AG20443 (cell line): ENCODE measurements at places on chromosomes 4 and X.

GRCh38 chr4:73841243-73841925, 4.9 kb downstream of the CXCL6 start:
- DNase-seq, result no peak

DNA sequence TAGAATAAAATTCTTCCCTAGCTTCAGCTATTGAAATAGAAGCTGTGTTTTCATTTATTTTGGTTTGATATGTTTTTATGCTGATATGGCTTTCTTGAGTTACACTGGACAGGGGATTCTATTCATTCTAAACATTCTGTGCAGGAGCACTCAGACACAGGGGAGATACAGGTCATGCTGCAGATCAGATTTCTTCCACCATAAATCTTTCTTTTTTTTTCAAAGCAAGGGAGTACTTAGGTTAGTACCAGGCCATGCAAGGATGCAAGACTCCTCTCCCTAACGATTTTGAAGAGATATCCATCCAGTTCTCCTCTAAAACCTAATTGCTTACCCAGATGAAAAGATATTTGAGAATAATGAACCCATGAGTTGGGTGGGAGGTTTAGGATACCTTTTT, 21.4 kb downstream of the ETDC start:
- no peak for DNase-seq

DNA sequence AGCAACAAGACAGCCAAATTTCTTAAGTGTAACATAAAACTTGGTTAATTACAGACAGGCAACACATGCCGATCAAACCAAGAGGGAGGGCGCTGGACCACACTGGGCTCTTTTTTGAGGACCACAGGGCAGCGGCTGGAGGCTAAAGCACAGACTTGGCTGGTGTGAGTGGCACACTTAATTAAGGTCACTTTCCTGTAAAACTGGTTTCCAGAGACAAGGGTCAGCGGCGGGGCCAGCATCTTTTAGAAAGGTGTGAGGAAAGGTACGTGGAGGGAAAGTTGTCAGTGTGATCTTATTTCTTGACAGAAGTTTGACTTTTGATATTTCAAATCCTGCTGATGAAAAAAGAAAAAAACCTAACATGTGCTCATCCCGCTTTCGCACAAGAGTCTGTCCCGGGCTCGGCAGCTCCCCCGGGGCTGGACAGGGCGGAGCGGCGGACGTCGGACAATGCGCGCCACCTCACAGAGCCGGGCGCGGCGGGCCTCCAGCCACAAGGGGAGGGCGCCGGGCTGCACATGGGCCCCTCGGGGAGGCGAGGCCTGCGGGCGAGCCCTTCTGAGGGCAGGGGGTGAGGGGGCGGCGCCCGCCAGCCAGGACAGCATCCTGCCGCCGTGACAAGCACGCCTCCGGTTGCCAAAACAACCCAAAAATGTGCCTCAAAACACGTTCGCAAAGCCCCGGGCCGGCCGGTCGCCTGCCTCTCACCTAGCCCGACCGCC, 660 bp upstream of the HSPA4L start:
- DNase-seq, result peak; percentile 79

DNA sequence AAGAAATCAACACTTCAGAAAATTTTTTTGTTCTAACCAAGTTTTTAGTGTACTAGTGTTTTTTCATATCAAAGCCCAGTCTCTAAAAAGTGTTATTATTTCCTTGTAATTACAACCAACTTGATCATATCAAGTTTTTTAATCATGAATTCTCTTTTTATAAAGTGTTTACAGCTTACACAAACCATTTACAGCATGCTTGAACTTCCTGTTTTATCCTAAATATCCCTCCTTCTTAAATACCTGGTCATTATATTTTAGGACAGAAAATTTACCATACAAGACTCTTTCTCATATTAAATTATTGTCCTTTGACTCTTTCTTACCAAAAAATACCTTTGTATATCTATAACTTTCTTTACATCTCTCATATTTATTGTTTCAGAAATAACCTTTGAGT, 89.4 kb upstream of the NPY2R start:
- DNase-seq, result no peak

DNA sequence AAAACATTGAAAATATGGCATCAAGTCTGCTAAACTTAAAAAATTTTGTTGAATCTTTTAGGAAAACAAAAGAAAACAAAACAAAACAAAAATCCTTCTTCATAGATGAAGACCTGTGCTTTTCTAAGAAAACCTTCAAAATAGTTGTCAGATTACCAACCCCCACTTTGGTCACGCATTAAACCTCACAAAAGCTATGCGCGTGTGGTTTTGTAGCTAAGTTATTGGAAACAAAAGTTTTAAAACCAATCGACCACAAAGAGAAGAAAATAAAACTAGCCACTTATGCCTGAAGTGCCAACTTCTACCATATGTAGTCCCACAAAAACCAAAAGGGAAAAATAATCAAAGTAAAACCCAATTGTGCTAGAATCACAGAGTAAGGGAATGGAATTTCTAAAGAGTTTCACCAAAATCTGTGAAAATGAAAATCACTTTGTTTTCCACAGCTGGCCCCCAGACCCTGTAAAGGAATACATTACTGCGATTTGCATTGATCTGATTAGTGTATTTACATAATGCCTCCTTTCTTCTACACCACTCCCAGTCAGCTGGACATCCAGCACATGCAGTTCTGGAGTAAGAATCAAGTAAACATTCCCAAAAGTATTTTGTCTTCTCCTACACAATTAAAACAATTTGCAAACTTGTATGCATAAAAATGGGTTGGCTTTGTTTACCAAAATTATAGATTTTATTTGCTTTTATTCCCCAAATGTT, 330.1 kb upstream of the DKK2 start:
- no peak for DNase-seq

GRCh38 chrX:48924270-48924669, 5.4 kb upstream of the PIM2 start:
- DNase-seq, result no peak

DNA sequence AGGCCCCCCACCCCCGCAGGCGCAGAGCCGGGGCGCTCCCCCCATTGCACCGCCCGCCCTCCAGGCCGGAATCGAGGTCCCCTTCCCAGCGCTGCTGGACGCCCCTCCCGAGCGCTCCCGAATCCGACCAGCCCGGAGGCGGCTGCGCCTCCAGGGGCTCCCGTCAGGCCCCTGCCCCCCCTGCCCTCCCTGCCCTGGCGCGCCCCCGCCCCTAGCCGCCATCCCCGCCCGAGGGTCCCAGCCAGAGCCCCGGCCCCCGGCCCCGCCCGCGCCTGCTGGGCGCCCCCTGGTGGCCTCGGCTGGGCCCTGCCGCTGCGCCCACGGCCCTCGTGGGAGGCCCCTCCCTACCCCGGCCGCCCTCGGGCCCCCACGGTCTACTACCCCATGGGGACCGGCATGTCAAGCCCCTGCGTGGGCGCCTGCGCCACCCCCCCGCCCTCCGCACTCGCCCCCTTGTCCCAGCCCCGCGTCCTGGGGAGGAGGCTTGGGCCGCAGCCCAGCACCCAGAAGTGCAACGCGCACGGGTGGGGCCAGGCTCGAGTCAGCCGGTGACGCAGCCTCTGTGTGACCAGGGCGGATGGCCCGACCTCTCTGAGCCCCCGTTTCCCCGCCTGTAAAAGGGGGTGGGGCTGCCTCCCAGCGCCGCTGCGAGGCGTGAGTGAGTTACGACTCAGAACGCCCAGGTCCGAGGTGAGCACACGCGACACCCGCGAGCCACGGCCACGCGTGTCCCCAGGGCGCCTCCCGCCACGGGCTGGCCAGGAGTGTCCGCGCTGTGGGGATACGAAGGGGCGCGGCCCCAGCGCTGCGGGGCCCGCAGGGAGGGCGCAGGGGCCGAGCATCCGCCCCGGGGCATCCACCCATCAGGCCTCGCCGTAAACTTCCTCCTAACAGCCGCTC, 104.9 kb downstream of the FAM53A start:
- DNase-seq, result peak; percentile 92

GRCh38 chr4:173025131-173025530, 143.5 kb upstream of the GALNT7 start:
- peak; percentile 66 for DNase-seq

DNA sequence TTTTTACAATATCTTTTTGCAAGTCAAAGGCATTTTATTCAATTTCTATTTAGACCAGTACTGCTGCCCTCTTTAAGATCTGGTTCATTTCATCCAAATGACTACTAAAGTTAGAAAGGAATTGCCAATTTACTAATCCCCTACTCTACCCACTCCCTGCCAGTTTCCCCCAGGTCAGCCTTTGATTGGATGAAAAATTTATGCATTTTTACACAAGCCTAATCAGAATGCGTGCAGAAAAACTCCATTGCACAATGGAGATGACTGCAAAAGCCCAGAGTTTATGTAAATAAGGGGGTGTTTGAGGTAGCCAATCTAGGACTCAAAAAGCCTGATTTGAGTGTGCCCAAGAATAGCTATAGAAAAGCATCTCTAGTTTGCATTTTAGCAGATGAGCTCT, 310.6 kb downstream of the PABPC4L start:
- DNase-seq, result no peak

DNA sequence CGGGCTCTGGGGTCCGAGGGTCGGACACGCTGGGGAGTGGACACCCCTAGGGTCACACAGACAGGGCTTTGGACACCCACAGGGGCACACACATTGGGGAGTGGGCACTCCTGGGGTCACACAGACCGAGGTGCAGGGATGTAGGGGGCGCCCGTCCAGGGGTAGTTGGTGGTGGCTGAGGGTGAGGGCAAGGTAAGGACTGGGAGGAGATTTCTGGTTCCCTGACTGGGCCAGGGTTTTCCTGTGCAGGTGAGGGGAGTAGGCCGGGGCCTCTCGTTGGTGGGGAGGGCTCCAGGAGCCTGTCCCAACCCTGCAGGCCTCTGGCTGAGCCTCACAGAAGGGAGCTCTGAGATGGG, 21.9 kb upstream of the WDR45 start:
- no peak for DNase-seq

DNA sequence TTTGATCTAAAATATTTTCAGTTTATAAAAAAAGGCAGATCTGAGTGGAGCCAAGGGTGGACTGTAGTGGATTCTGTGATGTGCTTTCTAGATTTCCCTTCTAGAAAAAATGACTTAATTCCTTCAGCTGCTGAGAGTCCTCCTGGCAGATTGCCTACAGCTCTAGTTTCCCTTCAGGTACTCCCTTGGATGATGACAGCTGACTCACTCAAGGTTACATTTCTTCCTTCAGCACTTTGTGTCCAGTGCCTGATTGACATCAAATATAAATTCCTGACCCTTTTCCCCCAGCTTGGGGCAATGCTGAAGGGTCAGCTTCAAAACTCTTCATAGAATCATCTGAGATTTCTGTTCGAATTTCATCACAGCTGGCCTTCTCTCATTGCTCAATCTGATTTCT, 161.7 kb downstream of the EMCN start:
- no peak for DNase-seq

DNA sequence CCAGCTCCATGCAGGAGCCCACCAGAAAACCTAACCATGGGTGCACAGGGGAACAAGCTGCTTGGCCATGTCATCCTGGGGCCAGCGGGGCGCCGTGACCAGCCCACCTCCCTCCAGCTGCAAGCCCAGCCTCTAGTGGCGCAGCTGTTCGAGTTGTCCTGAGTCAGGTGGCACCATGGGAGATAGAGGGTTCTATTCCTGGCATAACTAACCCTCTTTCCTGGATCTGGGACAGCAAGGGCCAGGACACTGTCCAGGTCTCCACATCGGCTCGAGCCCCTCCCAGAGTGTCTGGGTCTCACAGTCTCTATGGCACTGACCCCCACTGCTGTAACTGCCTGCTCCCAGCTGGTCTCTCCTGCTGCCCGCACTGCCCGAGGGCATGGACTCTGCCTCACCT, 16.7 kb downstream of the ABLIM2 start:
- no peak for DNase-seq

DNA sequence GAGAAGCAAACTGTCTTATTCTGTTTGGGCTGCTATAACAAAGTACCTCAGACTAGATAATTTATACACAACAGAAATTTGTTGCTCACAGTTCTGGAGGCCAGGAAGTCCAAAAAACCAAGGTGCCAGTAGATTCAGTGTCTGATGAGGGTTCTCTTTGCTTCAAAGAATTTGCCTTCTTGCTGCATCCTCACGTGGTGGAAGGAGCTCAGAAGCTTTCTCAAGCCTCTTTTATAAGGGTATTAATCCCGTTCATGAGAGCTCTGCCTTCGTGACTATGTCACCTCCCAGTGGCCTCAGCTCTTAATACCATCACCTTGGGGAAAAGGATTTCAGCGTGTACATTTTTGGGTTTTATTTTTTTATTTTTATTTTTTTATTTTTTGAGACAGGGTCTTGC, 20.1 kb downstream of the CA5B start:
- no peak for DNase-seq

GRCh38 chrX:148620023-148620422, 119.6 kb downstream of the AFF2 start:
- DNase-seq, result peak; percentile 4

- DNase-seq, result no peak
Measured at GRCh38 chr4:183988874-183989273, 83.8 kb downstream of the STOX2 start.

GRCh38 chr4:79576429-79576753, 168.4 kb upstream of the GK2 start:
- DNase-seq, result peak; percentile 25

GRCh38 chrX:17067534-17067933, 121.1 kb downstream of the REPS2 start:
- DNase-seq, result no peak

DNA sequence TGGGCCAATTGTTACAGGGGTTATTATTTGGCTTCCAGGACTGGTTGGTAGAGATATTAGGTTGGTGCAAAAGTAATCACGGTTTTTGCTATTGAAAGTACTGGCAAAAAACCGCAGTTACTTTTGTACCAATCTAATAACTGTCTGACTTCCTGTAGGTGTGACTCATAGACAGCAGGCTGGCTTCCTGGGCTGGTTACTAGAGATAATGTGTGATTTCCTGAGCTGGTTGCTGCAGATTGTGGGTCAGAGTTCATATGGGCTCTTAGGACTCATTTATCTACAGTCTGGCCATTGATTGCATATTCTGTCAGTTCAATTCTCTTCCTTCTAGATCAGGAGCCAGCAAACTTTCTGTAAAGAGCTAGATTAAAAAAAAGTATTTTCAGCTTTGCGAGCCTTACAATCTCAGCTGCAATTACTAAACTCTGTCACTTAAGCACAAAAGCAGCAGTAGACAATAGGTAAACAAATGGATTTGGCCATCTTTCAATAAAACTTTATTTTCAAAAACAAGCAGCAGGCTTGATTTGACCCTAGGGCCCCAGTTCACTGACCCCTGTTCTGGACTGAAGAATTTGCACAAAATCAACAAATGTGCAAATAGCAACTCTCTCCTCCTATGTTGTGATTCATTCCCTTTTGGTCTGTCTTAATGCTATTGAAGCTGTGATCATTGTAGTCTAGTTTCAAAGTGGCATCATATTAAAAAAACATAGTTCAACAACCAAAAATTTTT, 50.8 kb upstream of the BOD1L1 start:
- no peak for DNase-seq

GRCh38 chrX:42248226-42248625, 324.9 kb upstream of the CASK start:
- DNase-seq, result no peak
